ENCODE measurements at places on chromosomes 6 and 20. TPM values are rescaled to one million over a fixed set of nuclear protein-coding genes. Genes with fewer than 3 reads are reported as not detected.

MROH8 gene
- total RNA-seq = 1.2 TPM

PKHD1 gene
- total RNA-seq = not detected

WFDC2 gene
- total RNA-seq = 4.9 TPM

PNLDC1 gene
- 0.14 TPM for total RNA-seq

SLC35F1 gene
- total RNA-seq = not detected

KIF13A gene
- total RNA-seq = 39.0 TPM

C6orf52 gene
- 4.6 TPM for total RNA-seq

CLVS2 gene
- 0.14 TPM for total RNA-seq

CSE1L gene
- 123 TPM for total RNA-seq

DEFB124 gene
- total RNA-seq = not detected

MEP1A gene
- total RNA-seq = 0.21 TPM

DEFB115 gene
- total RNA-seq = not detected

PLEKHG1 gene
- 16.2 TPM for total RNA-seq

GRIK2 gene
- 0.07 TPM for total RNA-seq

LCA5 gene
- total RNA-seq = 1.3 TPM

UBE3D gene
- 3.0 TPM for total RNA-seq

PREX1 gene
- total RNA-seq = 0.56 TPM

CDSN gene
- total RNA-seq = 0.14 TPM

ZBP1 gene
- not detected for total RNA-seq

PCSK2 gene
- total RNA-seq = not detected

TFAP2D gene
- not detected for total RNA-seq

CD2AP gene
- total RNA-seq = 26.6 TPM

MDFI gene
- 270 TPM for total RNA-seq

EDEM2 gene
- 22.2 TPM for total RNA-seq

SLC26A8 gene
- total RNA-seq = not detected

CCNC gene
- 79.6 TPM for total RNA-seq

UST gene
- 6.6 TPM for total RNA-seq

FKBP5 gene
- total RNA-seq = 64.7 TPM

EDN3 gene
- total RNA-seq = not detected

TRIM15 gene
- not detected for total RNA-seq

WRNIP1 gene
- 78.6 TPM for total RNA-seq

OXT gene
- total RNA-seq = not detected

SOBP gene
- 0.99 TPM for total RNA-seq

SNPH gene
- 3.6 TPM for total RNA-seq

SIM1 gene
- total RNA-seq = not detected

CDKAL1 gene
- 7.0 TPM for total RNA-seq

GRM1 gene
- total RNA-seq = 0.65 TPM

PLA2G7 gene
- total RNA-seq = 0.51 TPM

C6orf163 gene
- total RNA-seq = 1.1 TPM

MOG gene
- not detected for total RNA-seq

DCDC2 gene
- total RNA-seq = not detected

SNAP91 gene
- not detected for total RNA-seq

PAQR8 gene
- total RNA-seq = 5.6 TPM

NKAIN4 gene
- not detected for total RNA-seq

CLPSL1 gene
- not detected for total RNA-seq

CST2 gene
- total RNA-seq = not detected

KHDC1L gene
- total RNA-seq = not detected

PLG gene
- total RNA-seq = not detected

MPIG6B gene
- 0.49 TPM for total RNA-seq

MACROD2 gene
- total RNA-seq = not detected

GUCA1A gene
- not detected for total RNA-seq
